Foreskin keratinocyte (primary cell): ENCODE measurements at places on chromosomes 3 and 15. TPM values are rescaled to one million over a fixed set of nuclear protein-coding genes. Genes with fewer than 3 reads are reported as not detected.

Gene PTX3
- polyA plus RNA-seq: 0.06 and 0.40 TPM in 2 replicates

Gene ARHGEF26
- polyA plus RNA-seq: 1.4 and 1.7 TPM in 2 replicates

Gene MNS1
- 1.5 and 1.8 TPM in 2 replicates for polyA plus RNA-seq

DNA sequence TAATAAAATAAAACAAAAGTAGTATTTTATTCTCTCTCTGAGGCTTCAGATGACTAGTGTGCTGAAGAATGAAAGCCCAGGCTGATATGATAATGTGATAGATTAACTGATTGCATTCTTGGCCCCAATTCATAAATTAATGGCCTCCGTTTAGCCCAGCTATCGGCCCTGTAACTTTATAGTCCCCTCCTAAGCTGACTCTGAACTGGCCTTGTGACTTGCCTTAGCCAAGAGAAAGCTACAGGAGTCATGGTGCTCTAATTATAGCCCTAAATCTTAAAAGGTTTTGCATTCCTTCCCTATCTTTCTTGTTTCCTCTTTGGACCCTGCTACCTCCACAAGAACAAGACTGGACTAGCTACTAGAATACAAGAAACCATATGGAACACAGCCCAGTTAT, 123.2 kb upstream of the EPHA3 start:
- DNase-seq: peak; percentile 40

GRCh38 chr3:40312661-40313226, 3.2 kb downstream of the EIF1B start:
- no peak for DNase-seq

Gene GSK3B
- 34.6 and 37.2 TPM in 2 replicates for polyA plus RNA-seq

Gene HRG
- not detected in 2 replicates for polyA plus RNA-seq

DNA sequence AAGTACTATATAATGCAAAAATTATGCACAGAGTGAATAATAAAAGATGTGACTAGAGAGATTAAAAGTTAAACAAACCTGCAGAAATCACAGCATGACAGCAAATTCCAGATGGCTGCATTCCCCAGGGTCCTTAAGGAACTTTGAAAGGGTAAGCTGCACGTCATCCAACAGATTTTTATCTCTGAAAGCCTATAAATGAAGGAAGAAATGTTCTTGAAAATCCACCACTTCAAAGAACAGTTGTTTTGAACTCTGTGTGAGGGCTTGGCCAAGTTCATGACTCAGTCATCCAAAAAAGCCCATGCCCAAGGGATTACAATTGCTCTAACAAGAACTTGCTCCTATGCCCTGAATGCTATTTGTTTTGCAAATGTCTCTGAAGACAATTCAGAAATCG, 603.6 kb downstream of the PLOD2 start:
- DNase-seq: no peak

DNA sequence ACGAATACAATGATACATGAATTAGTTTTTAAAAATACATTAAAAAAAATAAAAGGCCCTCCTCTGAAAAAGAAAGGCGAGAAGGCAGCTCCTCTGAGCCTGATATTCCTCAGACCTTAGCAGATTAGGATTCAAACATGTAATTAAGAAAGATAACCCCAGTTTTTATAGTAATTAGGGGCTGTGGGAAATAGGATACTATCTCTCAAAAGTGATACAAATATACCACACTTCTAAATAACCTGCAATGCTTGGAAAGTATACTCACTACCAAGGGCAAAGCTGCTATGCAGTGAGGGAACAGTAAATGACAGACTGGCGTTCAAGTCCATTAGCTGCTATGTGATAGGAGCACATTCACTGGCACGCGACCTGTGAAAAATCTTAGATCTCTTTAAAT, 445.1 kb downstream of the FOXP1 start:
- no peak for DNase-seq
